ENCODE measurements at places on chromosomes 12 and 14. TPM values are rescaled to one million over a fixed set of nuclear protein-coding genes. Genes with fewer than 3 reads are reported as not detected.
A peak's percentile ranks its signal among the peaks of the same experiment; 100 is the strongest.

DNA sequence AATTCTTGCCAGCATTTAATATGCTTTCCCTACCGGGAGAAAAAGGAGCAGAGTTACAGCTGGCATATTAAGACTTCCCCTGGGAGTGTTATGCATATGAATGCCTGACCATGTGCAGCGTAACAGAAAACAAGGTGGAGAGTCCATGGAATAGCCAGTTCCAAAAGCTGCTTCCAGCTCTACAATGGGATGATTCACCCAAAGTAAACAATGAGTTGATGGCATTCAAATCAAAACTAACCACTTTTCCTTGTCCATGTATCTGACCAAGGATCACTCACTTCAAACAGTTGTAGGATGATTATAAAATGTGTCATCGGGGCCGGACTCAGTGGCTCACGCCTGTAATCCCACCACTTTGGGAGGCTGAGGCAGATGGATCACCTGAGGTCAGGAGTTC lies 48.1 kb upstream of the BICDL1 start:
- peak; percentile 24 for DNase-seq

GRCh38 chr12:122789637-122790036 lies 15.3 kb downstream of the CCDC62 start:
- DNase-seq = no peak

DNA sequence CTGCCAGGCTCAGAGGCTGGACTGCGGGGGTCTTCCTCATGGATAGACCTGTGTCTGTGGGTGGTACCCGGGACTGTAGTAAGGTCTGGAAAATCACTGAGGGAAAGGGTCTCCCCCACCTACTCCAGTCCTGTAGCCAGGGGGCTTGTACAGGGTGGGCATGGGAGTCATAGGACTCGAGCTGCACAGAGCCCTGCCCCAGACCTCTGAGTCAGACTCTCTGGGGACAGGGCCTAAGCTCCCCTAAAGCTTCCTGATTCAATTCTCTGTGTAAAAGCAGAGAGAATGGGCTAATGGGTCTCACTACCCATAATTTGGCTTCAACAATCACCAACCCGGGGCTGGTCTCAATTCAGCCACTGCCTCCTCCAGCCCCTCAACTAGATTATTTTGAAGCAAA lies 27.0 kb downstream of the LRTM2 start:
- DNase-seq = no peak

- no peak for DNase-seq
Observed at GRCh38 chr14:28983279-28983678, 216.7 kb downstream of the FOXG1 start.

- no peak for DNase-seq
Observed at GRCh38 chr14:70192915-70193314, 4.2 kb upstream of the SLC8A3 start.

GRCh38 chr14:104287301-104288009 lies 149.1 kb downstream of the KIF26A start:
- DNase-seq = no peak

GRCh38 chr12:68490476-68490875 lies 120.2 kb upstream of the RAP1B start:
- no peak for DNase-seq

DNA sequence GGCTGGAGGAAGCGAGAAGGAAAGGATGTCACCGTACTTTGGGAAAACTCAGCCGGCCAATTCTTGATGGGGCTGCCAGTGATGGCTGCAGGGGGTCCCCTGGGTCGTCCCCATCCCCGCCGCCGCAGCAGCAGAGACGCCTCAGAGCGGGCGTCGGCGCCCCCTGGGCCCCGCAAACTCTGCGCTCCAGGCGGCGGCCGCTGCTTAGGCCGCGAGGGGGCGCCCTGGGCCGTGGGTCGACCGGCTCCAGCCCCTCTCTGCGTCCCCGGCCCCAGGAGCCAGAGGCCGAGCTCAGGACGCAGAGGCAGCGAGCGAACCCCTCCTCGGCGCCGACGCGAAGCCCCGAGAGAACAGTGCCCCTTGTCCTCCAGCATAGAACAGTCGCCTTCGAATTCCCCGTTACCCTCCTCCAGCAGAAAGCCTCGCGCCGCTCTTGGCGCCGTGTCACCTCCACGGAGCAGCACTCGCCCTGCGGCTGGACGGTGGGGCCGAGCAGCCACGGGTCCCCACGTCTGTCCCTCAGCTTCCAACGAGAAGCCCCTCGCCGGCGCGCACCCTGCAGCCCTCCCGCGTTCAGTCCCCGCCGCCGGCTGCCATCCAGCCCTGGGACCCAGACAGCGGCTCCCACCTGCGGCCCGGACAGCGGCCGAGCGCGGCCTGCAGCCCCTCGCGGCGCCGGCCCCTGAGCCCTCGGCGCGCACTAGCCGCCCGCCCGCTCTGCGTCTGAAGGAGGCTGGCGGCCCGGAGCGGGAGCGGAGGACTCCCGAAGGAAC lies 106.6 kb downstream of the PRICKLE1 start:
- peak; percentile 60 for DNase-seq

DNA sequence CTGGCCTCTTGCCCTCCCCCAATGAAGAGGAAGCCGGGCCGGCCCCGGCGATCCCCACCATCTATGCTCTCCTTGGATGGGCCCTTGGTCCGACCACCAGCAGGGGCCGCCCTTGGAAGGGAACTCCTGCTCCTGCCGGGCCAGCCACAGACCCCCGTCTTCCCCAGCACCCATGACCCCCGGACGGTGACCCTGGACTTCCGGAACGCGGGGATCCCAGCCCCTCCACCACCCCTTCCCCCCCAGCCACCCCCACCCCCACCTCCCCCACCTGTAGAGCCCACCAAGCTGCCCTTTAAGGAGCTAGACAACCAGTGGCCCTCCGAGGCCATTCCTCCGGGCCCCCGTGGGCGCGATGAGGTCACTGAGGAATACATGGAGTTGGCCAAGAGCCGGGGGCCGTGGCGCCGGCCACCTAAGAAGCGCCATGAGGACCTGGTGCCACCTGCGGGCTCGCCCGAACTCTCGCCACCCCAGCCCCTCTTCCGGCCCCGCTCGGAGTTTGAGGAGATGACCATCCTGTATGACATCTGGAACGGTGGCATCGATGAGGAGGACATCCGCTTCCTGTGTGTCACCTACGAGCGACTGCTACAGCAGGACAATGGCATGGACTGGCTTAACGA lies 19.4 kb downstream of the SETD1B start:
- no peak for DNase-seq

GRCh38 chr14:104874110-104874531 lies 9.1 kb downstream of the CEP170B start:
- no peak for DNase-seq

GRCh38 chr14:22464422-22465142 lies 124.4 kb downstream of the DAD1 start:
- no peak for DNase-seq

- DNase-seq = no peak
Observed at GRCh38 chr14:105100910-105101309, 35.7 kb upstream of the GPR132 start.

- DNase-seq = no peak
Observed at GRCh38 chr12:109782326-109782703, 50.9 kb downstream of the TRPV4 start.

DNA sequence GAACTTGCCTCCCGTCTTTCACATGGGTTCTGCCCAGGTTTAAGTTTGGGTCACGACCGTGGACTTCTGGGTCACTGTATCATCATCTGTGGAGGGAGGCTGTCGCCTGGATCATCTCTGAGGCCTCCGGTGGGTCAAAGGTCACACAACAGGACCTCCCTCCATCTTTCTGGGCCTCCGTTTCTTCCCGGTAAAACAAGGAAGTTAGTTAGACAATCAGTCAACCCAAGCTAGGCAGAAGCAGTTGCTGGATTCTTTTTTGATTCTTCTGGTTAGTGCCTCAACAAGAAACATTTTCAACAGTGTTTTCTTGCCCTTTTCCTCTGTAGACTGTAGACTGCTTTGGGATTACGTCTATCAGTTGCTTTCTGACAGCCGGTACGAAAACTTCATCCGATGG lies 186.6 kb upstream of the BCL2L14 start:
- DNase-seq = no peak

GRCh38 chr14:33987565-33988080 lies 36.7 kb upstream of the EGLN3 start:
- DNase-seq = no peak

- DNase-seq = no peak
Observed at GRCh38 chr12:31021809-31022494, 51.7 kb upstream of the DDX11 start.

GRCh38 chr14:92967346-92967926 lies 44.5 kb downstream of the CHGA start:
- DNase-seq = no peak

DNA sequence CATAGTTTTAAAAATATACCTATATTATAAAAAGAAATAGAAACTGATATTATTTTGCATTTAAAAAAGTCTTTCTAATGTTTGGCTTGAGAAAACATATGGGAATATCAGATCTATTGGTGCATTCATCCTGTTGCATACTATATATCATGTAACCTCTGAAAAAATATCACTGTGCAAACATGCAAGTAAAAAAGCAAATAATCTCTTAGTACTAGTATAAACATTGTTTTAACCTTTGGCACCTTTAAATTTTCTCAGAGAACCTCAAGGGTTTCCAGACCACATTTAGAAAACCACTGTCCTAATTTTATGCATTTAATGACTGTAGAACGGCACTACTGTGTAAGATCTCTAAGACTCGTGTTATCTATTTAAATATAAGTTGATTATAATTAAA lies 416.8 kb downstream of the LRFN5 start:
- DNase-seq = no peak

- no peak for DNase-seq
Observed at GRCh38 chr14:85453401-85454225, 76.3 kb upstream of the FLRT2 start.

DNA sequence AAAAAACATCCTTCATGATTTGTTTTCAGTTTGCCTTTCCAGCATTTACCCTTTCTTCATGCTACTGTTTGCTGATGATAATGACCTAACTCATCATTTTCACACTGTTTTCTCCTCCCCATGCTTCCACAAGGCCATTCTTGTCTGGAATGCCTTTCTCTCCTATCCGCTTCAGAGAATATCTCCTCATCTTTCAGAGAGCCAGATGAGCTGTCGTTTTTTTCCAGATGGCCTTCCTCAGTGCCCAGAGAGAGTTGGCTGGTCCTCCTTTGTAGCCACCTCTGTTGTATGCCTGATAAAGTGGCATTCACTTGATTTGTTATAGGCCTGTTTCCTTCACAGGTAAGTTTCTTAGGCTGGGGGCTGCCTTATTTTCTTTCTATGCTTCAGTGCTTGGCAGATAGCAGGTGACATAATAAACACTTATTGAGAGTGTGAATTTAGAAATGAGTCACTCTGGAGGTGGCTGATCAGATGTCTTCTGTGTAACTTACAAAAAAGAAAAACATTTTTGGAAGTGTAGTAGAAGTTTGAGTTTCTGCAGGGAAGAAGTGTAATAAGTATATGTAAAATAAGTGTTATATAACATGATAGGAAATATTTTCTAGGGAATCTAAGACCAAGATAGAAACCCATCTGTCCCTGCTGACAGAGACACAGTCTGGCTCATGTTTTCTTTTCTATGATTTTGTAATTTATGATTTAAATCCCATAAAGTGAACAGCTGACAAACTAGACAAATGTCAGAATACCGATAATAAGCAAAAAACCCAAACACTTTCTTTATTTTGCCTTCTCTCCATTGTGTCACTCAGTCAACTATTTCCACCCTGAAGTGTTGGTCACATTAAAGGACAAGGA lies 174.5 kb downstream of the DACT1 start:
- DNase-seq = no peak

DNA sequence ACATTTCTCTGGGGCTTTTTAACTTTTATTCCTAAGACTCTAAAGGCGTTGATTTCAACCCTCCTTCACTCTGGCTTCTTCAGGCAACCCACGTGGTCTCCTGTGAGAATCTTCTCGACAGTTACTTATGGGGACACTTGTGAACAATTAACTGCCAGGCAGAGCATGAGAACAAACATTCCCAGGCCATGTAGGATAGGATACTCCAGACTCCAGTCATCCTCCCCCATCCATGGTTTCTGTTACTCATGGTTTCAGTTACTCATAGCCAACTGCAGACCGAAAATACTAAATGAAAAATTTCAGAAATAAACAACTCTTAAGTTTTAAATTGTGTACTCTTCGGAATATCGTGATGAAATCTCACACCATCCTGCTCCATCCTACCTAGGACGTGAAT lies 19.5 kb downstream of the GPR68 start:
- DNase-seq = no peak

DNA sequence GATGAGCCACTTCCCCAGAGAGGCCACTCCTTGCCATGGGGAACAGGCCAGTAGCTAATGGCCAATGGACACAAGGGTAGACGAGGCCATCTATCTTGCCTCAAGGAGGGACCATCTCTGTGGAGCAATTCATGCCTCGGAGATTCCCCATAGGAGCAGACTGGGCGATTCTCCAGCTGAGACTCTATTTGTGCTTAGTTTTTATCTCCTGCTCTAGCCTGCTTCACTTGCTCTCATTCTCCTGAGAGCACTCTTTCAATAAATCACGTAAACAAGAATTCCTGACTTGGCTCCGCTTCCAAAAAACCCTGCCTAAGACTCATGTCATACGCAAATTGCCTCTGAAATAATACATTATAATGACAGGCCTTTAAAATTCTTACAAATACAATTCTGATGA lies 396.4 kb upstream of the USP15 start:
- no peak for DNase-seq

- DNase-seq = peak; percentile 47
Observed at GRCh38 chr12:89939522-89940215, 231.0 kb upstream of the ATP2B1 start.

DNA sequence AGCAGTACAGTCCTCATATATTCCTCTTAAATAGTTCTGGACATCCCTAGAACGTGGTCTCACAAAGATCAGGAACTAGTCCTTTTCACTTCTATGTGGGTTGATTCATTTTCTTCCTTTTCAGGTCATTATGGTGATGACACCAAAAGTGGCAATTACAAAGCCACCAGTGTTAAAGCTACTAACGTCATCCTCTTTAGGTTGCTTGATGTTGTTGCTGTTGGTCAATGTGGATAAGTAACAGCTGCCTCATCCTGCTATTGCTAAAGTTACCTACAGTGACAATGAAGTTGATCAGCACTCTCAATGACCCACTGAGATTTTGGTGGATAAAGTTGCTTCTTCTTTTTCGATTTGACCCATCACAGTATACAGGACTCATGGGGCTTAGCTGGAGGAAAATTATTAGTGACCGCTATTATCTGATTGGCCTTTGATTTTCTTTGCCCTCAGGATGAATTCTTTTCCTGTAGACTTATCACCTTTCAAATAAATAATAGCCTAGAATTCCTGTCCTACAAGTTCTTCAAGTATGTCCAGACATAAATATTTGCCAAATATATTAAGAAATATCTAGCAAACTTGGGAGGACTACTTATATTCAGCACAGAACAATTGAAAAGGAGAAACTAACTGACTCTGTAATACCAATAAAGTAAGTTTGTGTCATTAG lies 54.0 kb upstream of the ATP2B1 start:
- no peak for DNase-seq

The BLOC1S1 gene
- total RNA-seq = 158 TPM

The AKT1 gene
- total RNA-seq = 166 TPM

The DHH gene
- 1.5 TPM for total RNA-seq

The GLT8D2 gene
- 17.9 TPM for total RNA-seq

The AICDA gene
- 2.2 TPM for total RNA-seq

The C12orf56 gene
- 0.52 TPM for total RNA-seq

The DCN gene
- 387 TPM for total RNA-seq

The CLEC14A gene
- 18.6 TPM for total RNA-seq

The CIROP gene
- not detected for total RNA-seq

The NTS gene
- total RNA-seq = 0.17 TPM

The GNB3 gene
- 3.3 TPM for total RNA-seq

The OR4K5 gene
- total RNA-seq = not detected

The TMEM19 gene
- 46.0 TPM for total RNA-seq

The SERPINA12 gene
- total RNA-seq = not detected

The DPPA3 gene
- total RNA-seq = not detected

The BHLHE41 gene
- total RNA-seq = 99.6 TPM

The EEF1AKMT3 gene
- 7.0 TPM for total RNA-seq

The PCED1B gene
- total RNA-seq = 9.5 TPM

The PDE3A gene
- total RNA-seq = 8.5 TPM

The SPIC gene
- total RNA-seq = not detected

All from mucosa of gallbladder (tissue), 1 donor.